Umbilical cord (tissue), 2 donors: ENCODE measurements at places on chromosomes 4 and X. TPM values are rescaled to one million over a fixed set of nuclear protein-coding genes. Genes with fewer than 3 reads are reported as not detected.

Gene COL4A5
- total RNA-seq = 144 TPM

Gene CSN1S1
- not detected for total RNA-seq

Gene ZNF630
- total RNA-seq = 5.1 TPM

Gene CBR4
- total RNA-seq = 30.3 TPM
